Endothelial cell of umbilical vein (primary cell): ENCODE measurements at places on chromosomes 3 and 15. TPM values are rescaled to one million over a fixed set of nuclear protein-coding genes. Genes with fewer than 3 reads are reported as not detected.
A peak's percentile ranks its signal among the peaks of the same experiment; 100 is the strongest.

GRCh38 chr15:74050556-74051234 is 31.7 kb downstream of the GOLGA6A start:
- H3K27me3 ChIP-seq, result no peaks in the 10 kb centered on the region
- DNase-seq, result no peak
- H3K4me3 ChIP-seq, result no peak overlapping the region

- no peaks in the 10 kb centered on the region for H3K4me1 ChIP-seq
- H3K4me3 ChIP-seq, result no peak overlapping the region
- no peak overlapping the region for H3K27ac ChIP-seq
Measured at GRCh38 chr3:117587416-117587815, 877.8 kb downstream of the TUSC7 start.

GRCh38 chr3:177150970-177151627 is 46.2 kb downstream of the TBL1XR1 start:
- no peak overlapping the region for H3K4me3 ChIP-seq
- H3K4me1 ChIP-seq, result peaks cover 11% of the 10 kb centered on the region
- no peaks in the 10 kb centered on the region for H3K27me3 ChIP-seq
- peak; percentile 76 for DNase-seq
- H3K27ac ChIP-seq, result no peak overlapping the region

- peaks cover 3% of the 10 kb centered on the region for H3K36me3 ChIP-seq
- H3K27ac ChIP-seq, result no peak overlapping the region
- no peaks in the 10 kb centered on the region for H3K27me3 ChIP-seq
- H3K4me1 ChIP-seq, result peaks cover 6% of the 10 kb centered on the region
- no peak for DNase-seq
Measured at GRCh38 chr15:85541744-85542143, 161.3 kb downstream of the AKAP13 start.

- DNase-seq, result no peak
- H3K27ac ChIP-seq, result no peak overlapping the region
- no peaks in the 10 kb centered on the region for H3K27me3 ChIP-seq
- no peaks in the 10 kb centered on the region for H3K36me3 ChIP-seq
- no peak overlapping the region for H3K4me3 ChIP-seq
Measured at GRCh38 chr15:33587773-33588172, 277.0 kb downstream of the RYR3 start.

- no peak for DNase-seq
- H3K27ac ChIP-seq, result no peak overlapping the region
- no peaks in the 10 kb centered on the region for H3K36me3 ChIP-seq
- no peak overlapping the region for H3K4me3 ChIP-seq
Measured at GRCh38 chr15:26838742-26839460, 28.0 kb upstream of the GABRA5 start.

DNA sequence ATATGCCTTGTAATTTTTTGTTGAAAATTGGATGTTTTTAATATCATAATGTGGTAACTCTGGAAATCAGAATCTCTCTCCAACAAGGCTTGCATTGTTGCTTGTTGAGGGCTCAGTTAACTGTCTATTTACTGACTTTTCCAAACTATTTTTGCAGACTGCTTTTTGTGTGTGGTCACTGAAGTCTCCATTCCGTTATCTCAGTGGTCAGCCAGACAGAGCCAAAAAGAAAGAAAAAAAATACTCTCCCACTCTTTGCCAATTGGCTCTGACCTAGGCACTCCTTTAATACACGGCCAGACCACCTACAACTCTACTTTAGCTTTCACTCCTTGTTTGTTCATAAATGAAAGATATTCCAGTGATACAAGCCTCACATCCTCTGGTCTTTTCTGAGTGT is 52.5 kb downstream of the IFT80 start:
- no peak for DNase-seq
- H3K27ac ChIP-seq, result no peak overlapping the region
- no peaks in the 10 kb centered on the region for H3K36me3 ChIP-seq

DNA sequence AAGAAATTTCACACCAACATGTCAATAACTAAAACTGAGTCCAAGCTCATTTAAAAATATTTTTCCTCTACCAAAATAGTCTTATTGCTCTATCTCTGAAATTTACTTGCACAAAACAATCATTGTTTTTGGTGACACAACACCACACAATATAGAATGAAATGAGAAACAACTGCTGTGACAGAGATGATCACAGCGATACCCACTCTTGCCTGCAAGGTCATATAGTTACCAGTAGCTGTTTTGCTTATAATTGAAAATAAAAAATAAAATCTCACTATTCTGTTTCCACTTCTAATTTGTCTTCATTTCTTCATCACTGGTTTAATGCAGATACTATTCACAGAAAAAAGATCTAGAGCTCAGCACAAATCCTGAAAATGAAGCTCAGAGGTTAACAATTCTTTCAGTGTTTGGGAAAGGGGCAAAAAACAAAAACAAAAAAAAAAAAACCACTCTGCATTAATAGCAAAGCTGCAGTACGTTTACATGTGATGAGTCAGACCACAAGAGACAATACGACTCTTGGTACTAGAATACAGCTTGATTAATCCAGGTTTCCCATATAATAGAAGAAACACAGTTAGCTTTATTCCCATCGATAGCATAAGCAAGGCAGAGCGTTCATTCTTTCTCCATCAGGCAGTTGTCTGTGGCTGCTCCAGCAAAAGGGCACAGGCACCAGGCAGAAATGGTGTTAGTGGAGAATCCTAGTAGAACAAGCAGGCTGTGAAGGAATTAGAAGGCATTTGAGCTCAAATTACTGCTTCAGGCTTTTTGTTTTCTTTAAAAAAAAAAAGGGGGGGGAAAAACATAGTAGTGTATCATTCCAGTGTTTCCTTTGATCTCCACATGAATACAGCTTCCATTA is 773 bp downstream of the ANKRD28 start:
- no peaks in the 10 kb centered on the region for H3K36me3 ChIP-seq
- peaks cover 26% of the 10 kb centered on the region for H3K4me1 ChIP-seq
- DNase-seq, result peak; percentile 82
- H3K4me3 ChIP-seq, result peak overlapping the region; percentile 100
- H3K27ac ChIP-seq, result peak overlapping the region; percentile 96

DNA sequence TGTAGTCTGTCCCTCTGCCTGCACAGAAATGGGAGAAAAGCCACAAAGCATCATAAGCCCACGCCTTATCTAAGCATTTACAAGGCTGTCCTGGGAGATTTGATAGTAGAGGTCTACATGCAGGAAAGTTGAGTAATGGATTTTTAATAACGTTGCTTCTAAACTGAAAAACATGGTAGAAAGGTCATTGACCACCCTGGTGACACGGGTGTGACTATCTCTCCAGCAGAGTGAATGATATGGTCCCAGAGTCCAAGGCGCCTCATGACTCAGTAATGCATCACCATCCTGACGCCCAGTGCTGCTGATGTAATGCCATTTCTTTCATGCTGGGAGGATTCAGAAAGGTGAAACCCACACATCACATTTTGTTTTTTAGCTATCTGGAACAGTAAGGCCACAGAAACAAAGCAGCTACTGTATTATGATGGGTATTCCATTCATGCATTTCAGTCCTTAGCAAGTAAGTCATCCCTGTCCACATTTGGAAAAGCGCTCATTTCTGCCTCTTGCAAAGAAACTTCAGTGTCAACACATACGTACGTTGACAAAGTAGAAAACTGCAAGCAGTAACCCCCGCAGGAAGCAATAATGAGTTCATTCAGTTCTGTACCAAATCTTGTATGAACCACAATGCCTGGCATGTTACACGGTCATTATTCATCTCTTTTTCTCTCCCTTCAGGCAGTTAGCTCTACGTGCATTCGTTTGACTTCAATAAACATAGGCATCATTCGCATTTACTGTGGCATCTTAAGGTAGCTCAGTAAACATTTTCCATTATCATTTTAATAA is 483.5 kb downstream of the GABRG3 start:
- no peaks in the 10 kb centered on the region for H3K27me3 ChIP-seq
- H3K27ac ChIP-seq, result no peak overlapping the region
- no peak overlapping the region for H3K4me3 ChIP-seq
- no peak for DNase-seq
- no peaks in the 10 kb centered on the region for H3K36me3 ChIP-seq

- H3K4me1 ChIP-seq, result no peaks in the 10 kb centered on the region
- no peak for DNase-seq
- H3K27me3 ChIP-seq, result no peaks in the 10 kb centered on the region
- H3K27ac ChIP-seq, result no peak overlapping the region
- no peak overlapping the region for H3K4me3 ChIP-seq
- H3K36me3 ChIP-seq, result no peaks in the 10 kb centered on the region
Measured at GRCh38 chr3:142523921-142524566, 54.5 kb downstream of the ATR start.

- no peaks in the 10 kb centered on the region for H3K27me3 ChIP-seq
- no peaks in the 10 kb centered on the region for H3K4me1 ChIP-seq
- H3K4me3 ChIP-seq, result no peak overlapping the region
- no peaks in the 10 kb centered on the region for H3K36me3 ChIP-seq
- H3K27ac ChIP-seq, result no peak overlapping the region
Measured at GRCh38 chr3:74623261-74623836, 8.9 kb upstream of the CNTN3 start.

GRCh38 chr15:25061808-25062550 is 107.2 kb downstream of the SNRPN start:
- no peak for DNase-seq
- H3K27me3 ChIP-seq, result no peaks in the 10 kb centered on the region
- no peak overlapping the region for H3K27ac ChIP-seq
- H3K36me3 ChIP-seq, result peaks cover 68% of the 10 kb centered on the region
- H3K4me1 ChIP-seq, result no peaks in the 10 kb centered on the region

GRCh38 chr3:64445109-64445943 is 220.1 kb upstream of the PRICKLE2 start:
- no peak for DNase-seq
- peaks cover 51% of the 10 kb centered on the region for H3K27me3 ChIP-seq
- H3K36me3 ChIP-seq, result no peaks in the 10 kb centered on the region
- no peak overlapping the region for H3K4me3 ChIP-seq
- no peaks in the 10 kb centered on the region for H3K4me1 ChIP-seq
- H3K27ac ChIP-seq, result no peak overlapping the region

DNA sequence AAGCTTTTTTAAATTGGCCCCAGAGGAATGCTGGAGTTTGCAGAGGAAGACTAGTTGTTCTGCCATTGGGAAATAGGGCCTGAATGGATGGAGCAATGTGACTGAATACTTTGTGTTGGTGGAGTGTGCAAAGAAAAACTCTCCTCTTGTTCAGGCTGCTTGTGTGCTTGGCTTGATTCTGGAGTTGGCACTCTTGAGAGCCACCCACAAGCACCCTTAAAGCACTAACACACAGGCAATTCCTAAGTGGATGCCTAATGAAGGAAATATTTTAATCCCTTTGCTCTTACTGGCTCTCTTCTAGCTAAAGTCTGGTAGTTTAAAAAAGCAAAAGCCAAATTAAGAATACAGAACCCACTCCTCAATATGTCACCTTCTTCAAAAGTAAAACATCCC is 304.4 kb upstream of the C2CD4B start:
- no peak overlapping the region for H3K27ac ChIP-seq
- no peaks in the 10 kb centered on the region for H3K36me3 ChIP-seq
- H3K4me3 ChIP-seq, result no peak overlapping the region
- H3K4me1 ChIP-seq, result no peaks in the 10 kb centered on the region

DNA sequence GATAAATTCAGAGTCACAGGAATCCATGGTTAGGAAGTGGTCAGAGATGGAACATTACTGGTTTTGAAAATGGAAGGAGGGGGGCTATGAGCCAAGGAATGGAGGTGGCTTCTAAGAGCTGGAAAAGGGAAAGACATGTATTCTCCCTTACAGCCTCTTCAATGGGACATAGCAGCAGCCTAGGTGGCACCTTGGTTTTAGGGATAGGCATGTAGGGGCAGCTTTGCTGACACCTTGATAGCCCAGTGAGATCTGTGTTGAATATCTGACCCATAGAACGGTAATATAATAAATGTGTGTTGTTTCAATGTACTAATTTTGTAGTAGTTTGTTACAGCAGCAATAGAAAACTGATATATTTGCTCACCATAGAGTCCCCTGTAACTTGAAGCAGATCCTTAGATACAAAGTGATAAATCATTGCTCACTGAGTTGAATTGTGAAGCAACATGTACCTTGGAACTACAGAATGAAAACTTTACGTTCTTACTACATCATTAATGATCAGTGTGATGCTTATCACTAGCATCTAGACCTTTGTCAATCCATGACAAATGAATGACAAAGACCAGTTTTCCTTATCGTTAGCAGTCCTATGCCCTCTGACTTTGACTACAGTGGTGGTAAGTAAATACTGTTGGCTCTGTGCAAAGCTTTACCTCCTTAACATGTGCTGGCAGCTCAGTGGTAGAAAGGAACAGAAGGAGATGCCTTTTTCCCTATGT is 53.8 kb downstream of the TMEM45A start:
- no peak overlapping the region for H3K27ac ChIP-seq
- no peak for DNase-seq
- H3K27me3 ChIP-seq, result peaks cover 3% of the 10 kb centered on the region
- H3K4me1 ChIP-seq, result no peaks in the 10 kb centered on the region

- no peaks in the 10 kb centered on the region for H3K36me3 ChIP-seq
- no peak overlapping the region for H3K4me3 ChIP-seq
- DNase-seq, result no peak
- H3K27ac ChIP-seq, result no peak overlapping the region
Measured at GRCh38 chr3:38387862-38388261, 41.3 kb downstream of the XYLB start.

GRCh38 chr15:63502843-63503738 is 1.3 kb upstream of the USP3 start:
- no peaks in the 10 kb centered on the region for H3K27me3 ChIP-seq
- peaks cover 47% of the 10 kb centered on the region for H3K4me1 ChIP-seq
- no peaks in the 10 kb centered on the region for H3K36me3 ChIP-seq

DNA sequence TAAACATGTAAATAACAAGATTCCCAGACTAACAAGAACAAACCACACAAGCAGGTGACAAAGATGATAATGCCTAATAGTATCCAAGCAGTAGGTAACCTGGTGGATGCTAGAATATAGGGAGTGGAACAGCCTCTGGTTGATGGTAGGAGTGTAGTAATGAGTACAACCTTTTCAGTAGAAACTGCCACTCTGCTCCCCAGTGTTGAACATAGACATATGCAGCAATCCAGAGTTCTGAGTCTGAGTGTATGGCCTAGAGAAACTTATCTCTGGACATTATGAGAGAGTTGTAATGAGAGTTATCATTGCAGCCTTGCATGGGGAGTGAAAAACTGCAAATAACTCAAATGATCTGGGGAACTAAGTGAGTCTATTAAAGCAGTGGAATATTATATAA is 76.1 kb upstream of the ACAD9 start:
- DNase-seq, result no peak
- peaks cover 29% of the 10 kb centered on the region for H3K4me1 ChIP-seq
- peaks cover 14% of the 10 kb centered on the region for H3K36me3 ChIP-seq

- no peak overlapping the region for H3K4me3 ChIP-seq
- no peak for DNase-seq
- H3K27ac ChIP-seq, result no peak overlapping the region
- H3K27me3 ChIP-seq, result no peaks in the 10 kb centered on the region
Measured at GRCh38 chr3:156898296-156898880, 72.2 kb downstream of the LEKR1 start.

Gene WNT5A
- 0.25 and 0.33 TPM in 2 replicates for total RNA-seq

Gene TMEM212
- not detected in 2 replicates for total RNA-seq

Gene ELP6
- 48.1 and 48.4 TPM in 2 replicates for total RNA-seq

Gene TBC1D23
- 30.0 and 34.8 TPM in 2 replicates for total RNA-seq

Gene IL17RC
- 16.7 and 19.9 TPM in 2 replicates for total RNA-seq

Gene ECE2
- total RNA-seq, result not detected in 2 replicates

Gene MORC1
- not detected in 2 replicates for total RNA-seq

Gene FEZF2
- not detected in 2 replicates for total RNA-seq

Gene CDV3
- total RNA-seq, result 200 and 229 TPM in 2 replicates

Gene TM6SF1
- total RNA-seq, result 26.5 and 26.8 TPM in 2 replicates

Gene ADGRG7
- not detected in 2 replicates for total RNA-seq

Gene KBTBD13
- total RNA-seq, result not detected in 2 replicates

Gene GOLGA6L7
- not detected in 2 replicates for total RNA-seq

Gene ARMC8
- total RNA-seq, result 40.3 and 46.0 TPM in 2 replicates

Gene FETUB
- not detected in 2 replicates for total RNA-seq

Gene DIPK2A
- 40.6 and 43.0 TPM in 2 replicates for total RNA-seq

Gene B3GALNT1
- 13.7 and 29.4 TPM in 2 replicates for total RNA-seq

Gene GOLGA8T
- total RNA-seq, result not detected in 2 replicates

Gene SPTSSB
- not detected in 2 replicates for total RNA-seq

Gene SLC9C1
- total RNA-seq, result 0.09 TPM in 1 of 2 replicates, not detected in the other

Gene ISL2
- total RNA-seq, result not detected in 2 replicates

Gene GATA2
- 62.2 and 63.9 TPM in 2 replicates for total RNA-seq

Gene CFAP161
- total RNA-seq, result 0.65 TPM in 1 of 2 replicates, not detected in the other
